ENCODE measurements at places on chromosomes 12 and 14.
A peak's percentile ranks its signal among the peaks of the same experiment; 100 is the strongest.

GRCh38 chr12:103924761-103925641 is 5.2 kb upstream of the HSP90B1 start:
- no peak for DNase-seq

GRCh38 chr14:34387974-34388516 is 74.0 kb downstream of the SPTSSA start:
- no peak for DNase-seq

- DNase-seq: no peak
Observed at GRCh38 chr14:64541261-64541971, 875 bp downstream of the HSPA2 start.

DNA sequence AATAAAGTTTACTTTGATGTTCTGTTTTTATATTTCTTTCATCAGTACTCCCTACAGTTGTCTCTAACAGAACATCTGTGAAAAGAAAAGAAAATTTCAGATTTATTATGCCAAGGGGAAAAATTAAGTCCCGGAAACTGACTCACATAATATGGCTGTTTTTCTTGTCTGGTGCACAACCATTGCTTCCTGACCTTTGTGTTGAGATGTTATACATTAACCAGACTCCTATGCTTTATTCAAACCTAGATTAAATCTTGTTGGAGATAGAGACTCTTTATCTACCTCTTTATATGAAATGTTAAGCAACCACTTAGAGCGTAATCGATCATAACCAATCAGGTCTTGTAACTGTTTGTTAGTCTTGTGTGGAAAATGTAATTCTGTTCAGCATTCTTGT is 37.6 kb upstream of the BICD1 start:
- no peak for DNase-seq

DNA sequence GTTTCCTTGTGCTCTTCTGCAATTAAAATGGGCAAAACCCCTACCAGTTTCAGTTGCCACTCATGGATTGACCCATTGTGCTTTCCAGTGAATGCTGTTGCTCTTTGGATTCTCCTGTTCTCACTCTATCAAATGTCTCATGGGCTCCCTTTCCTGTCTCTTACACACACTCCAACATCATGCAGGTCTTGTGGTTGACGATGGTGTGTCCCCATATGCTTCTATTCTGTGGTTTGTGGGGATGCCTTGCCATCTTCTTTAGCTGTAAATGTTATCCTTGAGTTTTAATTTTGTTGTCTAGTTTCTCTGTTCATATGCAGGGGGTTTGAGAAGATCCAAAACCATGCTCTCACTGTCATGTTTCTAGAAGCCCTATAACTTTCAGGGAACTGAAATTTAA is 31.9 kb upstream of the FBXO34 start:
- DNase-seq: no peak

DNA sequence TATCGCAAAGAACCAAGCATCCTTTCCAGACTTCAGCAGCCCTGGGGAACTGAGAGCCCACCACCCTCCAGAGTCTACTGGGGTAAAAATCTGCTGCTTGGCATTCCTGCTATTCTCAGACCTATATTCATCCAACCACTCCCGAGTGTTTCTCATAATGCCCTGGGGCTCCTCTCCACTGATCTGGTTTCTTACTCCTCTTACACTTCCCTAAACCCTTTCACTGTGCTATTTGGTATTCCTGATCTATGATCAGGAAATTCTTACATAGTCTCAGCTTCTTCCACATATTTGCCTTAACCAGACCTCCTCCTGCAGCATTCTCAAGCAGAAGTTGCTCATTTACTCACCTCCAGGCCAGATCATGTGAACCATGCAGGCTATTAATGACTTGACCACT is 82.4 kb downstream of the SYT10 start:
- no peak for DNase-seq

- no peak for DNase-seq
Observed at GRCh38 chr14:58808828-58809227, 171.1 kb downstream of the DACT1 start.

DNA sequence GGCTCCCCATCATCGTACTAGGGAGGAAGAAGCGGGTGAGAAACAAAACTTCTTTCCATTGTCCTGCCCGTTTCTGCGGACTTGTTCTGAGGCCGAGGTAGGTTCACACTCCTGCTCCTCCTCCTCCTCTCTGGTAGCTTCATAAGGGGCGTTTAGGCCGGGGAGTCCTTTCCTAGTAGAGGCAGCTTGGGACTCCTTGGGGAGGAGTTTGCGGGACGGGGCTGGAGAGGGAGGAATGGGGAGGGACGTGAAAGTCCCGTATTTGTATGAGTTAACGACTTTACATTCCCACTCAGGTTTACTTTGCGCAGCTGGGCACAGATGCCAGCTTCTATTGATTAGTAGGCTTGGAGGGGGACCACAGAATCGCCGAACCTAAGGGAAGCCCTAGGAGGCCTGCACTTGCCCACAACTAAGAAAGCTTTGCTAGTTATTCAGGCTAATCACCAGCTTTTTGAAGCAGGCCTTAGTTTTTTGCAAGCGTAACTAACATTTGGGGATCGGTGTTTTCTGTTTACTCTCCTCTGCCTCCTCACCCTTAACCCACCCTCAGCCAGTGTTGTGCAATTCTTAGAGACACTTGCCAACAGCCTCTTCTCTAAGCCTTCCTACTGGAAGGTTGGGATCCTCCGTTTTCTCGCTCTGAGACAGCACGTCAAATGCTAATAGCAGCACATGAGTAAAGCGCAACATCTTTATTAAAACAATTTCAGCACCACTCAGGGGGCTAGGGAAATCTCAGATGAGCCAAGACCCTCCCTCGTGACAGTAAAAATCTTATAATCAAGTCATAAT is 499 bp downstream of the RNASE4 start:
- DNase-seq: peak; percentile 22

- no peak for DNase-seq
Observed at GRCh38 chr12:26034371-26035142, 76.1 kb downstream of the RASSF8 start.

GRCh38 chr14:69107407-69108003 is 45.4 kb downstream of the DCAF5 start:
- DNase-seq: no peak

DNA sequence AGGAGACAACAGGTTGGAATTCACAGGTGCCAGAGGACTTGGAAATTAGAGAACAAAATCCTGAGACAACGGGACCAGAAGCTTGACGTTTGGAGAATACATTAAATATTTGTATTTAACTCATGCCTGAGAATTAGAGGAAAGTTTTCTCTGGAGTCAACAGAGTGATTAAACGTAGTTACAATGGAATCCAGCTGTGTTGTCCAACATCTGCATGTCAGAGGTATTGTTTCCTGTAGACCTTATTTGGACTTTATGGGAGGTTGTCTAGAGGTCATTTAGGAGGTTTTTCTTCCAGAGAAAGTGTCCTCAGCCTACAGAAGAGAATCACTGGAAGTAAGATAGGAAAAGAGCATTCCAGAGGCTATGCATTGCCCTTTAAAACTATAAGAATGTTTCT is 45.1 kb upstream of the RERGL start:
- DNase-seq: no peak

DNA sequence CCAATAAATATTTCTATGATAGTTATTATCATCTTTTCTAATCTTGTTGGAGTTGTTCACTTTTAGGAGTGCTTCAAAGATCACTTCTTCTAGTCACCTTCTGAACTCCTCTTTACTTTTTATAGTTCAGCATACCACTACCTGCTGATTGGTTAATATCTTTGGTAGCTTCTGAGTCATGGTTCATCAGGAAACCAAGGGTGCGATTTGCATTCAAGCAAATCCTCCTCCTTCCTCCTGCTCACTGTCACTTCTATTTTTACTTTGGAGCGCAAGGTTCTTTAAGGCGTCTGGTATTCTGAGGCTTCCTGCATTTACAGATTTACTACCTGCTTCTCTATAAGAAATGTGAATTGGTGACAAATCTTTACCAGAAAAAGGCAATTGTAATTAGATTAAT is 24.0 kb downstream of the SYT1 start:
- DNase-seq: no peak

GRCh38 chr14:75982266-75983018 is 647 bp upstream of the TGFB3 start:
- DNase-seq: peak; percentile 80

- no peak for DNase-seq
Observed at GRCh38 chr14:23060536-23061260, 3.4 kb upstream of the CDH24 start.

GRCh38 chr14:69650948-69651369 is 39.6 kb downstream of the SUSD6 start:
- no peak for DNase-seq

All from posterior cingulate gyrus (tissue), 11 donors.